ENCODE measurements at places on chromosomes 7 and 10.

DNA sequence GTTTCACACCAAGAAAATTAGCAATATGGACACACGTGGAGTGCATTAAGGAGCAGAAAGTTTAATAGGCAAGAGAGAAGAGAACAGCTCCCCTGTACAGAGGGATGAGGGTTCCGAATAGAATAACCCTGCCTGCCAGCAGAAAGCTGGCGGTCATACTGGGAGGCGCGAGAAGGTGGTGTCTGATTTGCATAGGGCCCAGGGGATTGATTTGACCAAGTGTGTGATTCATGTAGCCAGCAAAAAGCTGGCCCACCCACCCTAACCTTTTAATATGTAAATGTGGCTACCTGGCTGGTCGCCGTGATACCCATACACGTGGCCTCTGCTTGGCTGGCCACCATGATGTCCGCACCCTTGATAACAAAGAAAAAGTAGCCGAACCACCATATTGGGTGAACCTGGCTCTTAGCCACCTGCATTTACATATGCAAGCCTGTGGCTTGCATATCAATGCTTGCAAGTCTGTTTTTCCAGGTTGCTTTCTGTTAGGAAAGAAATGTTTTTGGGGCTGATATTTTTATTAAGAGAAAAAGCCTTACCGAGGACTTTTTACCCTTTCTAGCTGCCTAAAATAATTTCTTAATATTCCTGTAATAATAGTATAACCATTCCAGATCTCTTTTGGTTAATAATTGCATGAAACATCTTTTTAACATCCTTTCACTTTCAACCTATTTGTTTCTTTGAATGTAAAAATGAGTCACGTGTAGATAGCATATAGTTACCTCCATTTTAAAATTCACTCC lies 20.5 kb upstream of the VWDE start:
- no peak for DNase-seq

DNA sequence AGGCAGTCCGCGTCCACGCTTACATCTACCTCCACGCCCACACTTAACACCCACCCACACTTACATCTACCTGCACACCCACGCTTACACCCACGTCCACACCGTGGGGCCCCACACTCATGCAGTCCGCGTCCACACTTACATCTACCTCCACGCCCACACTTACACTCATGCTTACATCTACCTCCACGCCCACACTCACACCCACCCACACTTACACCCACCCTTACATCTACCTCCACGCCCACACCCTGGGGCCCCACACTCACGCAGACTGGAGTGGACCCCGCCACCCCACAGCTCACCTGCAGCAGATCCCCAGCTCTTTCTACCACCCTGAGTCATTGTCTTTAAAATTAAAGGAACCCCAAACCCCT lies 32.4 kb upstream of the PWWP2B start:
- DNase-seq, result no peak

- peak; percentile 84 for DNase-seq
Measured at GRCh38 chr10:97407211-97407951, 6.2 kb upstream of the RRP12 start.

DNA sequence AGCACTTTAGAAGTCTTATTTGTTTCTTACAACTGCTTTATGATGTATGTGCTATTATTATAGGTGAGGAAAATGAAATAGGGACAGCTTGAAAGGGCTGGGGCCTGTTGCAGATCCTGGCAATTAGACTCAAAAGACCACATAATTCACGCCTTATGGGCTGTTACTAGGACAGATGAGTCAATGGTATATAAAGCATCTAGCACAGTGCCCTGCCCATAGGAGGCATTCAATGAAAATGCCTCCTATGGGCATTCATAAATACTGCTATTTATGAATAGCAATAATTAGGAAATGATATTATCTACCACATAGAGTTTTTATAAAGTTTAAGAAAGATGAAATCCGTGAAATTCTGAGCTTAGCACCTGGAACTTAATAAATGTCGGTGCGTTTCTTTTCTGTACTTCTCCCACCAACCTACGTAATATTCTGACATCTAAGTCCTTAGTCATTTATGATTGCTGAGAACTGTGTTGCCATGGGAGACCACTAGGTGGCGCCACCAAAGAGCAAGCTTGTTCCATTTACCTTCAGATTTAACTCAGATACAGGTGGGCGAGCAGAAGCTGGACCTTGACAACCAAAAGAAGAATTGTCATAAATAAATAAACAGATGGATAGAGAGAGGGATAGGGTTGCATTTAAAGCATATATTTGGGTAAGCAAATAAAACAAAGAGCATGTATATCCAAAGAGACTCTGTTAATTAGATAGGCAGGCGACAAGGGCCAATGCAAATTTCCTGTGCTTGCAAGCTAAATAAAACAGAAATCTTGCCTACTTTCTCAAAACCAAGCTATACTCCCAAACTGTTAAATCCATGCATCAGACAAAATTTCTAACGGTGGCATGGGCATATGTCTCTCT lies 699.9 kb downstream of the INHBA start:
- DNase-seq, result no peak

DNA sequence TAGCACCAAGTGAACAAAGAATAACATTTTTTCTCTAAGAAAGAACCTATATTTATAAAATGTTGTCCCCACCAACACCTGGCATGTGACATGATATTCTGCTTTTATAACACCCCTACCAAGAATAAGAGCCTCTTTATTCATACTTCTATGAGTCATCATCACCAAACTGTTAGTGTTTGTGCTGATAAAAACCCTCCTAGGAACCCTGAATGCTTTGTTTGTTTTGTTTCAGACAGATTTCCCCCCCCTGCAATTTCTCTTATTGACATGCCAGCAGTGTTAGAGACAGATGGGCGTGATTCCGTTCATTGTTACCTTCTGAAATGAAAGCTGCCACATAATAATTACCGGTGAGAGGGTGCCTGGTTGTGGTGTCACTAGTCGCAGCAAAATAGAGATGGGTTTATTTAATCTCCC lies 651.1 kb downstream of the SORCS1 start:
- DNase-seq, result no peak

DNA sequence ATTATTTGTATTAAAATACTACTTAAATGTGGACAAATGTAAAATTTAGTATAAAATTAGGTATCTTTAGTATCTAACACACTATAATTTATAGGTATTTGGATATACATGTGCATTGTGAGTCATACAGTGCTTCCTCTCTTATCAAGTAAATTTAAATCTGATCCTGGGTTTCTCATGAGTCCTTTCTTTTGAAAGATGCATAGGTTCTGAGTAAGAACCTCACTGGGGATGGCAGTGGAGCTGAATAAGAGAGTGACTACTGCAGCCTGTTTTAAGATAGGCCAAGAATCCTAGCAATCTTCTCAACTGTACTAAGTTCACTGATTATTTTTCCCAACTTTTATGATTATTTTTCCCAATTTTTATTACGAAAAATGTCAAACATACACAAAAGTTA lies 16.2 kb downstream of the CEP55 start:
- DNase-seq, result no peak

DNA sequence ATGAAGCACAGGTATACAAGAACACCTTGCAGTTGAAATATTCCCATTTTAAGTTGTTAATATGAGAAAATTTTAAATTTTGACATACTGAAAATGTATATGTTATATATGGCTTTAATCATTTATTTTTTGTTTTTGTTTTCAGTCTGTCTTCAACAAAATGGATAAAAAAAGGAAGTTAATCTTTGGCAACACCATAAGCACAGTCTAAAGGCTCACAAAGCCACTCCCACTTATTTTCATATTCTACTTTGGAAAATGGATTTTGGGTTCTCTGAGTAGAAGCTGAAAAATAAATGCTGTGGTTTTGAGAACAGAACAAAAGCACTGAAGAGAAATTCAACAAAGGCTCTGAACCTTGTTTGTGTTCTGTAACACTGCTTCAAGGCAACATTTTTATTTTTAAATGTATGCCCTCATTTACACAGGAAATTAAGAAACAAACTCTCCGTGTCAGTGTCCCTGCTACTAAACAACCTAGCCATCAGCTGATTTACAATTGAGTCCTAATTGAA lies 81.3 kb upstream of the LRRN3 start:
- DNase-seq, result no peak

GRCh38 chr10:132545659-132546367 lies 8.2 kb downstream of the INPP5A start:
- no peak for DNase-seq
